Activated T-helper 1 cell treated with Interleukin-2 at 50 U/mL for 16 hours (primary cell): ENCODE measurements at places on chromosomes 12 and 14.

DNA sequence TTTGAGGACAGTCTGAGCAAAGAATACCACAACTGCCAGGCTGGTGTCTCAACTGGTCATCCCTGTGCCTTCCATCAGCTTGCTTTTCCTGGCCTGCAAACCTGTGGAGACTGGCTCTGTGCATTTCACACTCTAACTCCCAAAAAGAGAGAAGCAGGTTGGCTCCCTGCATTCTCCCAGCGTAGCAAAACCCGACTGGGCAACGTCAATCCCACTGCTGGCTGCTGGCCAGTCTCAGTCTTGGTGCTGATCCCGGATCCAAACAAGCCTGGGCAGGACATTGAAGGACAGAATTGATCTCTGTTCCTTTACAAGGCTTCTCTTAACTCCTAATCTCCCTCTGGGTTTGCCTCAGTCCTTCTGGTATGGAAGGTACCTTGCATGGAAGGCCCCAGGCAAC is 65.4 kb downstream of the FZD10 start:
- DNase-seq: no peak

- DNase-seq: no peak
Observed at GRCh38 chr12:116665666-116666304, 72.1 kb downstream of the SPRING1 start.

- DNase-seq: no peak
Observed at GRCh38 chr12:112980491-112981158, 2.3 kb downstream of the OAS2 start.

DNA sequence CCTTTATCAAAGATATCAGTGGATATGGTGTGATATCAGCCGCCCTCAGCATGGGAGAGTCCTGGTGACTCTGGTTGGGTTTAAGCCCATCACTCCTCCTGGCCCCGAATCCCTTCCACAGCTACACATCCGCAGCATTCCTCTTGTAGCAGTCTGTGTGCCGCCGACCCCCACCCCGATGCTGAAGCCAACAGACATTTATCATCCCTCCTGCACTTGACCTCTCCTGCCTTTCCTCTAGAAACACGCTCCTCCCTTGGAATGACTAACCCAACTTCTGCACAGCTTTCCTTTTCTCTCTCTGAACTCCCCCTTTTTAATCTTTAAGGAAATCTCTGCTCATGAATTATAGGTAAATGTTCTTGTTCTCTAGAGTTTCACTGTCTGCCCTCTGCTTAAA is 250.9 kb upstream of the FOXN3 start:
- no peak for DNase-seq

GRCh38 chr12:109449845-109450532 is 27.1 kb downstream of the KCTD10 start:
- DNase-seq: no peak

GRCh38 chr12:3727877-3728632 is 24.9 kb downstream of the CRACR2A start:
- DNase-seq: no peak

GRCh38 chr12:28232211-28232928 is 42.1 kb downstream of the CCDC91 start:
- DNase-seq: no peak

DNA sequence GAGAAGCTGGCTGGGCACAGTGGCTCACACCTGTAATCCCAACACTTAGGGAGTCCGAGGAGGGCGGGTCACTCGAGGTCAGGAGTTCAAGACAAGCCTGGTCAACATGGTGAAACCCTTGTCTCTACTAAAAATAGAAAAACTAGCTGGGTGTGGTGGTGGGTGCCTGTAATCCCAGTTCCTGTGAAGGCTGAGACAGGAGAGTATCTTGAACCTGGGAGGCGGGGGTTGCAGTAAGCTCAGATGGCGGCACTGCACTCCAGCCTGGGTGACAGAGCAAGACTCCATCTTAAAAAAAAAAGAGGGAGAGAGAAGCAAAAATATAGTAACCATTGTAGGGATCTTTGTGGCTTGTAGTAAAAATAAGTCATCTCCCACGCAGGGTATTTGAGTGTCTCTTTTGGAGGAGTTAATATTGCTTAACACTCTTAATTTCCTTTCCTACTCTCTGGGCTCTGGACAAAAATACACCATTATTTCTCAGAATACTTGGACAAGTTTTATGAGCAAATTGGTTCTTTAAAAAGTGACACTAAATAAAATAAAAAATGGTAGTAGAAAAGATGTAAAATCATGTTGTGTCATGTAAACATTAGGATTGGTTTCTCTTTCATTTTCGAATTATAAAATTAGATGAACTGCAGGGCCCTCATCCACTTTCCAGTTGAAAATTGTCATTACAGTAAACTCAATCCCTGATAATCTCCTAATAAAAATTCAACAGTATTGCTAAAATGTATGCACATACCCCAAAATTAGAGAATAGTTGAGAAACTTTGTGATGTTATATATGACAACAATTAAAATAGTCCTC is 61.1 kb upstream of the C12orf71 start:
- DNase-seq: no peak
